Metanephros (tissue), 2 donors: ENCODE measurements at places on chromosomes 7 and 10. TPM values are rescaled to one million over a fixed set of nuclear protein-coding genes. Genes with fewer than 3 reads are reported as not detected.

Gene SPDYE2
- total RNA-seq, result not detected

Gene VAX1
- total RNA-seq, result not detected

Gene TAC1
- total RNA-seq, result 1.1 TPM

Gene ZNF786
- total RNA-seq, result 9.1 TPM

Gene FAM131B
- total RNA-seq, result 1.9 TPM

Gene FXYD4
- total RNA-seq, result 1.6 TPM

Gene HYAL4
- total RNA-seq, result 0.18 TPM

Gene OR6V1
- not detected for total RNA-seq

Gene SPDYE9
- total RNA-seq, result not detected

Gene RHBDD2
- total RNA-seq, result 31.4 TPM

Gene FGL2
- total RNA-seq, result 97.6 TPM

Gene FAM237B
- total RNA-seq, result not detected

Gene SUFU
- 15.8 TPM for total RNA-seq

Gene PNLIP
- total RNA-seq, result 0.12 TPM

Gene SCIN
- total RNA-seq, result 110 TPM
